Activated CD4-positive, alpha-beta T cell treated with anti-CD3 and anti-CD28 coated beads, Interleukin-2, amount 10 ng/mL, durations not matched to agents 24 days and 14 days (primary cell): ENCODE measurements at places on chromosomes 12 and 14. TPM values are rescaled to one million over a fixed set of nuclear protein-coding genes. Genes with fewer than 3 reads are reported as not detected.

- H3K36me3 ChIP-seq, result no peaks in the 10 kb centered on the region
- no peak overlapping the region for H3K27ac ChIP-seq
- no peaks in the 10 kb centered on the region for H3K4me1 ChIP-seq
- H3K27me3 ChIP-seq, result no peaks in the 10 kb centered on the region
- H3K4me3 ChIP-seq, result no peak overlapping the region
Measured at GRCh38 chr12:49975318-49975761, 2.6 kb downstream of the AQP6 start.

- DNase-seq, result peak; percentile 63
- no peak overlapping the region for H3K27ac ChIP-seq
- no peaks in the 10 kb centered on the region for H3K27me3 ChIP-seq
Measured at GRCh38 chr14:100224229-100224866, 14.6 kb upstream of the YY1 start.

GRCh38 chr12:25806271-25806670 is 152.2 kb upstream of the RASSF8 start:
- no peaks in the 10 kb centered on the region for H3K27me3 ChIP-seq
- H3K36me3 ChIP-seq, result no peaks in the 10 kb centered on the region
- peaks cover 23% of the 10 kb centered on the region for H3K4me1 ChIP-seq
- peak overlapping the region; percentile 16 for H3K4me3 ChIP-seq

DNA sequence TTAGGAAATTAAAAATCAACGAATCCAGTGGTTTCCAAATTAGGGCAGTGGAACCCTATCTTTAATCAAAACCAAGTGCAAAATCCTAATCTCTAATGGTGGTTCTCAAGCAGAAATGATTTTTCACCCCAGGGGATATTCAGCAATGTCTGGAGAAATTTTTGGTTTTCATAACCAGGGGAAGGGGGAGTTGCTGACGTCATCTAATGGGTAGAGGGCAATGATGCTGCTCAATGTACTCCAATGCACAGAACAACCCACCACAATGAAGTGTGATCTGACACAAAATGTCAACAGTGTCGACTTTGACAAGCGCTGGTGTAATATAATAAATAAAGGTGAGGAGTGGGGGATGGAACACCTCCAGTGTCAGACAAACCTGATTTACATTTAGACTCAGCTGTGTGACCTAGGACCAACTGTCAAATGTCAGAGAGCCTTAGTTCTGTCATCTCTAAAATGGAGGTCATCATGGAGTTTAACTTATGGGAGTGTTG is 81.5 kb downstream of the CMKLR1 start:
- H3K4me1 ChIP-seq, result no peaks in the 10 kb centered on the region
- no peaks in the 10 kb centered on the region for H3K36me3 ChIP-seq
- H3K27ac ChIP-seq, result no peak overlapping the region
- no peak for DNase-seq

DNA sequence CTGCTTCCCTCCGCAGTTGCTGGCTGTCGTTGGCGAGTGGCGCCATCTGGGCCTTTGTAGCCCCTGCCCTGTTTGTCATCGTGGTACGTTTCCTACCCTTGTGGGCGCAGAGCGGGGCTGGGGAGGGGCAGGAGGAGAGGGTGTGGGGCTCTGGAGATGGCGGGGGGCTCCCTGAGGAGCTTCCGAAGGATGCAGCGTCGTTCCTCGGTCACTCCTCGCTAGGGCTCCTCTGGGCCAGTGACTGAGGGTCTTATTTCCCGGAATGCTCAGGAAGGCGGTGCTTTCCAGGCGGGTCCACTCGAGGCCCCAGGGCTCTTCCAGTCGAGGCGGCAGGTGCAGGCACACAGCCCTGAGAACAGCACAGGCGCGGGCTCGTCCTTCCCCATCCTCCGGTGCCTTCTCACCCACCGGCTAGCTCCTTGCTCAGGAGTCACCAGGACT is 167.1 kb downstream of the ADGRD1 start:
- no peaks in the 10 kb centered on the region for H3K27me3 ChIP-seq
- H3K4me3 ChIP-seq, result no peak overlapping the region
- H3K36me3 ChIP-seq, result no peaks in the 10 kb centered on the region
- H3K27ac ChIP-seq, result no peak overlapping the region
- no peak for DNase-seq
- H3K4me1 ChIP-seq, result no peaks in the 10 kb centered on the region

DNA sequence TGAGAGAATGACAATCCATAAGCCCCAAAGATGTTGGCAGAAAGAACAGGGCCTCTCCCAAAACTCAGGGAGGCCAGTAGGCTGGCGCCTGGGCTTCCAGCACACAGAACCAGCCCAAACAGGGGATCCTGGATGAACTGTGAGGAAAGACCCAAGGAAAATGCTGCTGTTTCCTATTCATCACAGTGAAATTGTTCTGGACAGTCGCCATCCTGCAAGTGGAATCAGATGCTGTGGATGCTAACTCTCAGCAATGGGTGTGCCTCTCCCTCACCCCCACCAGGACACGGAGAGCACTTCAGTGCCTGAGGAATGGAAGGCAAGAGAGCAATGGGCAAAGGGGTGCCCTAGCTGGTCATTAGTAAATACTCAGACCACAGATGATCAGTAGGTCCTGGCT is 80.8 kb downstream of the ANO2 start:
- DNase-seq, result no peak
- no peak overlapping the region for H3K27ac ChIP-seq
- H3K4me1 ChIP-seq, result no peaks in the 10 kb centered on the region
- no peaks in the 10 kb centered on the region for H3K27me3 ChIP-seq

GRCh38 chr14:93132472-93133065 is 16.8 kb upstream of the ITPK1 start:
- peaks cover 10% of the 10 kb centered on the region for H3K27me3 ChIP-seq
- no peak overlapping the region for H3K4me3 ChIP-seq
- H3K27ac ChIP-seq, result peak overlapping the region; percentile 70

- no peak overlapping the region for H3K27ac ChIP-seq
- no peak overlapping the region for H3K4me3 ChIP-seq
- H3K27me3 ChIP-seq, result no peaks in the 10 kb centered on the region
- H3K4me1 ChIP-seq, result peaks cover 4% of the 10 kb centered on the region
- peaks cover 24% of the 10 kb centered on the region for H3K36me3 ChIP-seq
- DNase-seq, result no peak
Measured at GRCh38 chr12:931591-931990, 17.9 kb downstream of the RAD52 start.

Gene TMPRSS12
- not detected in 2 replicates for total RNA-seq

Gene PCBP2
- total RNA-seq, result 942 and 960 TPM in 2 replicates

Gene TSPAN8
- not detected in 2 replicates for total RNA-seq

Gene FOXA1
- 0.07 TPM in 1 of 2 replicates, not detected in the other for total RNA-seq
